NCI-H2171 treated with DMSO at 0.1 percent for 48 hours (cell line): ENCODE measurements at places on chromosomes 3 and 15.
A peak's percentile ranks its signal among the peaks of the same experiment; 100 is the strongest.

GRCh38 chr3:50483374-50483773, 20.1 kb downstream of the CACNA2D2 start:
- DNase-seq = no peak

GRCh38 chr3:17160597-17160996, 275.8 kb downstream of the PLCL2 start:
- DNase-seq = no peak

DNA sequence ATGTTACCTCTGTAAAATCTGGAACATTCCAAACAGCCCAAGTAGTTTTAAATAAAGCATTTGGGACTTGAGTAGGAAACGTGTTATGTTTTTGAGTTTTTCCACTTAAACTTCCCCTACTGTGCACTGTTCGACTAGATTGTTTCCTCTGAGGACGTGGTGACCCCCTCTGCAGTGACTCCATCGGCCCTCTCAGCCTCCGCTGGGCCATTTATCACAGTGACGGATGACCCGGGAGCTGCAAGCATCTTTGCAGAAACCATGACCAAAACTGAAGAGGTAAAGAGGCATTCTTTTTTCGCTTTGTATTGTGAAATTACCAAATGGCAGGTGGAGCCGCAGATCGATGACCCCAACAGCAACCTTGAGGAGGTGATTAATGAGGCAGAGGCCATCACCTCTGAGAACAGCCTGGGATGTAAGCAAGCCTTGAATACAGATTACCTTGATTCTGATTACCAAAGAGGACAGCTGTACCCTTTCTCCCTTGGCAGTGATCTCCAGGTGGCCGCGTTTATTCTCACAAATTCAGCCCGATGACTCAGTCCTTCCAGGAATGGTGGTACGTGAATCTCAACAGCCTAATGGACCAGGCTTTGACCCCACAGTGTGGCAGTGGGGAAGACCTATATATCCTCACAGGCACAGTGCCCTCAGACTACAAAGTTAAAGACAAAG, 79.1 kb upstream of the FAN1 start:
- no peak for DNase-seq

DNA sequence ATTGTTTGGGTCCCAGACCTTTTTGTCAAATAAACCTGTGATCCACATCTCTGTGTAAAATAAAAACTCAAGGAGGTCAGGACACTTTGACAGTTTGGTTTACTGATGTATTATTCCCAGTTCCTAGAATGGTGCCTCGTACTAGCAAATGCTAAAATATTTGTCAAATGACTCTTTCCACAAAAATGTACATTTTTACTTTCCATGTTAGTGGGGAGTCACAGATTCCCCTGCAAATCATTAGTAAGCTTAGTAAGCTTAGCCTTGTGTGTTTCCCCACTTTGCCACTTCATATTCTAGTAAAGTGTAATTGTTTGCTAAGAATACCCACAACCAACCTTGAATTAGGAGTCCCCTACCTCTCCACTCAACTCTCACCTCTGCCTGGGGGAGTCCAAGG, 2.4 kb upstream of the MAGI1 start:
- DNase-seq = no peak

DNA sequence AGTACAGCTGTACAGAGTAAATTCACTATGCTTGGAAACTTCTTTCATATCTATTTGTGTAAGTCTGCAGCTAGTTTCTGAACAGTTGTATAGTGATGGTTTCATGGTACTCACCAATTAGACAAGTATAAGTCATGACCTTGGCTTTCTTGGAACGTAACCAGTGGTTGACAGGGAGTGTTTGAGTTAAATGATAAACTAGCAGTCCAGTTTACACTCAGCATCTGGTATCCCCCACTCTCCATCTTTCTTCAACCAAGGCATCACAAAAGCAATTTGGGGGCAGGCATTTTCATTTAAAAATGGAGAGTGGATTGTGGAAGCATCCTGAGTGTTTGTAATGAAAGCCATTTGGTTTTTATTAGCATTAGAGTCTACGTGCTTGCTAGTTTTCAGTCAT, 26.0 kb downstream of the MME start:
- DNase-seq = no peak

- no peak for DNase-seq
Observed at GRCh38 chr3:32575451-32576113, 4.9 kb upstream of the DYNC1LI1 start.

- no peak for DNase-seq
Observed at GRCh38 chr3:18008706-18009368, 266.4 kb upstream of the TBC1D5 start.

DNA sequence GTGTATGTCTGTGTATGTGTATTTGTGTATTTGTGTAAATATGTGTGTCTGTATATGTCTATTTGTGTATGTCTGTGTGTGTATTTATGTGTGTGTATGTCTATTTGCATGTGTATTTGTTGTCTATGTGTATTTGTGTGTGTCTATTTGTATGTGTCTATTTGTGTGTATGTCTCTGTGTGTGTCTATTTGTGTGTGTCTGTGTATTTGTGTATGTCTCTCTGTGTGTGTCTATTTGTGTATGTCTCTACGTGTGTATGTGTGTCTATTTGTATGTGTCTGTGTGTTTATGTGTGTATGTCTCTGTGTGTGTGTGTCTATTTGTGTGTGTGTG, 30.4 kb downstream of the PTH1R start:
- no peak for DNase-seq

DNA sequence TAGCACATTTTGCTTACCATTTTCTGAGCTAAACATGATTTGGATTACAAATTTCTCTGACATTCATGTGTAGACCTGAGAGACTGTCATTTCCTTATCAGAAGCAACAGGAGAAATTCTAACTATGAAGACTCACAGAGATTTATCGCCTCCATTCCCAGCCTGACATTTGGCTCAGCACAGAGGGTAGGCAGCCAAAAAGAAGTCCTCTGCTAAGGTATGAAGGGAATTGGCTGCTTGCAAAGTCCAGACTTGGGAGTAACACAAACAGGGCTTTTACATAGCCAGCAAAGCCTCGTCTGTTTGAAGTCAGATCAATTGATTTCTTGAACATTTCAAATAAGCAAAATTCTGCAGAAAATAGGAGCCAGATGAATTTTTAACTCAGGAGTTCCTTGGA, 57.0 kb upstream of the CMSS1 start:
- DNase-seq = no peak

DNA sequence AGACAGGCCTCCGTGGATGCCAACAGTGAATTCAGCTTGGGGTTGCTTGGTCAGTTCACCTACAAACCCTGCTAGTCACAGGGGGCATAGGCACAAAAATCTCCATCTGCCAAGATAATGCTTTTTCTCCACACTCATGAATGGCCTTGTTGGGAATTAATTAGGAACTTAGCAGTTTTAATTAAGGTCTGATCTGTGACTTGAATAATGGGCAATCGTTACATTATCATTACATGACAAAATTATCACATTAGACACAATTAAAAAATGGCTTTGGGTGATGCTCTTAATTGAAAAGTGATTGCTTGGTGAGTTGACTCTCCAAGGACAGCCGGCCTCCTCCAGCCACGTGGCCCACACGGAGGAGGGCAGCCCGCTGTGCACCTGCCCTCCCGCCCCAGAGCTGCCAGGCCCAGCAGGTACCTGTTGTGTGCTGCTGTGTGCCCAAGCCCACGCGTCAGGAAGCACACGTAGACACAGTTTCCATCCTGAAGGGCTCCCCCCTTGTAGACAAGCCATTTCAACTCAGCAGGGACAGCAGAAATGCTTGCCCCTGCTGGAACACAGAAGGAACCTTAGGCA, 274.2 kb downstream of the OCA2 start:
- no peak for DNase-seq

GRCh38 chr3:113825090-113825489, 13.5 kb upstream of the GRAMD1C start:
- DNase-seq = peak; percentile 24

- DNase-seq = no peak
Observed at GRCh38 chr15:31478702-31479221, 152.1 kb downstream of the KLF13 start.

GRCh38 chr15:59741274-59741906, 52.3 kb upstream of the BNIP2 start:
- DNase-seq = peak; percentile 33

- DNase-seq = peak; percentile 37
Observed at GRCh38 chr3:88113311-88114162, 36.2 kb upstream of the C3orf38 start.

DNA sequence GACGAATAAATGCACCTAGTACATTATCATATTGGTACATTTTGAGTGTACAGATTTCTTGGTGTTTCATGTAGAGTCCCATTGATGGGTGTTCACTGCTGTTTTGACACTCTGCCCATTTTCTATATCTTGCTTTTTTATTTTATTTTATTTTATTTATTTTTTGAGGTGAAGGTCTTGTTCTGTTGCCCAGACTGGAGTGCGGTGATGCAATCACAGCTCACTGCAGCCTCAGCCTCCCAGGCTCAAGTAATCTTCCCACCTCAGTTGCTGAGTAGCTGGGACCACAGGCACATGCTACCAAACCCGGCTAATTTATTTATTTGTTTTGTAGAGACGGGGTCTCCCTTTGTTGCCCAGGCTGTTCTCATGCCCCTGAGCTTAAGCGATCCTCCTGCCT, 44.2 kb downstream of the DNAJC13 start:
- no peak for DNase-seq

- no peak for DNase-seq
Observed at GRCh38 chr15:76289582-76289981, 21.7 kb downstream of the ETFA start.

GRCh38 chr15:56948764-56949101, 30.3 kb downstream of the TCF12 start:
- peak; percentile 29 for DNase-seq

DNA sequence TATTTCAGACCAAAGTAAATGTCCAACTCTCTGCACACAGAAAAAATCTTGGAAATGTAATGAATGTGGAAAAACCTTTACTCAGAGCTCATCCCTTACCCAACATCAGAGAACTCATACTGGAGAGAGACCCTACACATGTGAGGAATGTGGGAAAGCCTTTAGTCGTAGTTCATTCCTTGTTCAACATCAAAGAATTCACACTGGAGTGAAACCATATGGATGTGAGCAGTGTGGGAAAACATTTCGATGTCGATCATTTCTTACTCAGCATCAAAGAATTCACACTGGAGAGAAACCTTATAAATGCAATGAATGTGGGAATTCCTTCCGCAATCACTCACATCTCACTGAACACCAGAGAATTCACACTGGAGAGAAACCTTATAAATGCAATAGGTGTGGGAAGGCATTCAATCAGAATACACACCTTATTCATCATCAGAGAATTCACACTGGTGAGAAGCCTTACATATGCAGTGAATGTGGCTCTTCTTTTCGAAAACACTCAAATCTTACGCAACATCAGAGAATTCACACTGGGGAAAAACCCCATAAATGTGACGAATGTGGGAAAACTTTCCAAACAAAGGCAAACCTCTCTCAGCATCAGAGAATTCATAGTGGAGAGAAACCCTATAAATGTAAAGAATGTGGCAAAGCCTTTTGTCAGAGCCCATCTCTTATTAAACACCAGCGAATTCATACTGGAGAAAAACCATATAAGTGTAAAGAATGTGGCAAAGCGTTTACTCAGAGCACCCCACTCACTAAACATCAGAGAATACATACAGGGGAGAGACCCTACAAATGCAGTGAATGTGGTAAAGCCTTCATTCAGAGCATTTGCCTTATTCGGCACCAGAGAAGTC, 8.0 kb upstream of the ZNF501 start:
- DNase-seq = no peak

DNA sequence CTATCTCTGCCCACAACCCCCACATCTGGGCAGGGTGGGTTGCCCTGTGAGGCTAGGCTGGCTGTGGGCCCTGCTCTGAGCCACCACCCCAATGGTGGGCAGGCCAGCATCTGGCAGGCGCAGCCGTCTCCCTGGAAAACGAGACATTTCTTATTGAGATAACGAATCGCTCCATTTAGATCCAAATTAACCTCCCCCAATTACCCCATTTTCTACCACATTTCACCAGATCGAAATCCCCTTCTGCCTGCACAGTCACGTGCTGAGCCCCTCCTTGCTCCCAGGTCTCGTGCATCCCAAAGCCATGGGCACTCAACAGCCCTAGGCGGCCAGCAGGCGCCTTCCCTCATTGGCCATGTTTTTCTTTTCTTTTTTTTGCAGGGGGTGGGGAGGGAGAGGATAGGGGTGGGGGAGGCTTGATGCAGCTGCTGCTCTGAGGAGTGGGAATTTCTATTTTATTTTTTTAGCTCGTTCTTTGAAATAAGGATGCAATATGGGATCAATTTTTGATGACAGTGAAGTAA, 53.0 kb upstream of the TMEM115 start:
- peak; percentile 26 for DNase-seq

DNA sequence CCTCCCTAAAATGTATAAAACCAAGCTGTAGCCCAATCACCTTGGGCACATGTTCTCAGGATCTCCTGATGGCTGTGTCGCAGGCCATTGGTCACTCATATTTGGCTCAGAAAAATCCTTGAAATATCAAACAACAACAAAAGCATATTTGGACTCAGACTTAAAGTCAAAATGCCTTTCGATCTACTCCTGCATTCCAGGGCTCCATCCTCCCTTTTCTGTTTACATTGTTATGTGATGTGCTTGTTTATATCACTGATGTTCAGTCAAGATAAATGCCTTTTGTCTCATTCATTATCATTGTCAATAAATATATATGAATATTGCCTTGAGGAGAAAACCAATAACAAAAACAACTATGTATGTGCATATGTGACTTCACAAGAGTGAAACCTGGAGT, 31.7 kb downstream of the HGD start:
- no peak for DNase-seq

- DNase-seq = no peak
Observed at GRCh38 chr15:68300115-68300940, 22.8 kb downstream of the FEM1B start.

DNA sequence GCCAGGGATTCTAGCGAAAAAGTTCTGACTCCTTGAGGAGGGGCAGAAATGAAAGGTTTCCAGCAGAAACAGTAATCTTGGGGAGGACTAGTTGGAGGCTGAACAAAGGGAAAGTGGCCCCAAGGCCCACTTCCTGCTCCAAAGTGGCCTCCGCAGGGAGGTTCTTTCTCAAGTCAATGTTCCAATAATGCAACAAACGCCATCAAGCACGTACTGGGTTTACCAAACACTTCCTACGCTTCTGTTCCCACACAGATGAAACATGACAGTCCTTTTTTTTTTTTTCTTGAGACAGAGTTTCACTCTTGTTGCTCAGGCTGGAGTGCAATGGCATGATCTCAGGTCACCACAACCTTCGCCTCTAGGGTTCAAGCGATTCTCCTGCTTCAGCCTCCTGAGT, 9.6 kb upstream of the RCCD1 start:
- DNase-seq = no peak
